ENCODE measurements at places on chromosomes 6 and 20.

GRCh38 chr6:129607581-129608186, 102.3 kb downstream of the ARHGAP18 start:
- no peak for DNase-seq

DNA sequence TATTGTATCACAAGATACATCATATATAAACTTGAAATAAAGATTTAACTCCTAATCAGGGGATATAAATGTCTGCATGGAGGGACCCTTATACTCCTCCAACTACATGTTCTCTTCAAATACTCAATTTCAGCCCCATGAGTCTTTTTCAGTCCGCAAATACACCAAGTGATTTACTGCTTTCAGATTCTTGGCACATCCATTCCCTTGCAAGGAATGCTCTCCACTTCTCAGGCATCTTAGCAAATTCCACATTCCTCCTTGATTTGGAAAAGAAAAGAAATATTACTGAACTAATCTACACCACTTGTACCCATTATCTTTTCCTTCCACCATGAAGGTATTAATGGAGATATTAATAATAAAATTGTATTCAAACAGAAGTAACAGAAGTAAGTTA, 999.4 kb upstream of the GJE1 start:
- no peak for DNase-seq

DNA sequence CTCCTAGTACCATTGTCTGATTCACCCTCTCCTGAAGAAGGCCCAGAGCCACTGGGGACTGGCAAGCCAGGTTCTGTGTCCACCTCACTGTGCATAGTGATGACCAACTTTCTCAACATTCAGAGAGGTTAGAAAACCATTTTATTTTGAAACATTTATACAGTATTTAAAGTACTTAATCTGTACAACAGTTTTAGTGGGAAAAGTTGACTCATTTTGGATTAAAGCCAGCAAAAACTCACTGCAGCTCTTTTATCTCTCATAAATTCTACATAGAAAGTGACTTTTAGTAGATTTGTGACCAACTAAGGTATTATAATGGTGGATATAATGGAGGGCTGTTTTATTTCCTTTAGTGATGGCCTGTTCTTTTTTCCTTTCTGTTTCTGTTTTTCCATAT, 9.7 kb downstream of the TULP4 start:
- DNase-seq = no peak

DNA sequence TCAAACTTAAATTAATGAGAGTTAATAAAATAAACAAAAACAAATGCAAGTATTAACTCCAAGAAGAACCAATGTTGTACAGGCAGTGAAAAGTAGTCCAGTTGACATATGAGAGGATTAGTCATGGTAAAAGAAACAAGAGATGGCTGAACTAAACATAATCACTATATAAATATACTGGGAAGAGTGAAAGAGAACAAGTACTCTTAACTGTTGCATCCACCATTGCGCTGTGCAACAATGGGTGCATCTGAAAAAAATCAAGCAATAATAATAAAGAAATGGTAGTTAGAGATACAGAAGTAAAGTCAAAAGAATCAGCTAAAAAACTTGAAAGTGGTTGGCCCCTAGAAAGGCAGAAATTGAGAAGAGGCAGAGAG, 16.6 kb downstream of the HLA-F start:
- DNase-seq = no peak

GRCh38 chr6:119454714-119455113, 105.2 kb upstream of the MAN1A1 start:
- no peak for DNase-seq

DNA sequence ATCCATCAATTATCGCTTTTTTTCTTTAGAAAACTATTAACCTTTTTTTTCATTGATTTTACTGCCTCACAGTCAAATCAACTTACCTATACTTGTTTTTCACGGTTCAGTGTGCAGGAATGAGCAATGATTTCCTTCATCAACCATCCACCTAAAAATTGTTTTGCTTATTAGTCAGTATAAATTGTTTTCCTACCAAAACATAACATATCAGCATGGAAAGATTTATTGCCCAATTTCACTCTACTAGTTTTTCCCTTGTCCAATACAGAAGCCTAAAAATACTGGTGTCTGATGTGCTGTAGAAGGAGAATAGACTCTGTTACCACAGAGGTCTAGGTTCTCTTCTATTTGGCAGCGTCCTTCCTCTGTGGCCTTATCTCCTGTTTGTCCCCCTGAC, 558.2 kb upstream of the CITED2 start:
- no peak for DNase-seq

GRCh38 chr6:15132167-15132566, 113.7 kb upstream of the JARID2 start:
- no peak for DNase-seq

- DNase-seq = no peak
Measured at GRCh38 chr6:3887150-3887700, 38.1 kb downstream of the FAM50B start.

- no peak for DNase-seq
Measured at GRCh38 chr20:47735412-47736400, 49.6 kb downstream of the SULF2 start.

DNA sequence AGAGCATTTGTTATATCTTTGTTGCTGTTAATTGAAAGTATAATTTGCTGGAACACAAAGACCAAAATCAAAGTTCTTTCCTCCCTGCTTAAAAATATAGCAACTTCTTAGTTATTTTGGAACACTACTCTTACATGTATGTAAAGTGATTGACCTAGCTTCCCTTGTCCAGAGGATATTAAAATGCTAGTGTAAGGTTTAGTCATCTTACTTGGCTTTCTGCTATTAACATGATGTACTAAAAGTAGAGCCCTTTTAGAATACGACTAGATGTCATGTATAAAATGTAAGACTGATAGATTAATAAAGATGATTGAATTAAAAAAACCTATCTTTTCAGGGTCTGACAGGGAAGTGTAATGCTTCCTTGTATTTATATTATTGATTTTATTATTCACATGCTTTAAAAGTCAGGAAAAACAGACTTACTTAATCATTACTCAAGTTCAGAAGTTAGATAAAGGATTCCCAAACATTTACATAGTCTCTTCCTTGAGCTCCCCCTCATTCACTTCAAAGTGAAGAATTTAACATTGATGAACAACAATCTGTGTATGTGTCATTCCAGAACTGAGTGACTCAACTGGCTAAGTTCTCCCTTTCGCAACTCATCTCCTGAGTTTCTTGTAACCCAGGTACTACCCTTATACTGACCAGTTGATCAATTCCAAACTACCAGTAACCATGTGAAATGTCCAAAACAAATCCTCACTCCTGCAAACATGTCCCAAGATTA, 50.9 kb downstream of the BTBD9 start:
- DNase-seq = no peak

- DNase-seq = no peak
Measured at GRCh38 chr6:108163644-108164542, 1.9 kb upstream of the NR2E1 start.

GRCh38 chr6:35360349-35361138, 18.2 kb downstream of the PPARD start:
- no peak for DNase-seq

- no peak for DNase-seq
Measured at GRCh38 chr20:63655249-63655648, 2.0 kb upstream of the STMN3 start.

- DNase-seq = no peak
Measured at GRCh38 chr6:36848658-36849441, 9.6 kb upstream of the CPNE5 start.

Measured in stimulated activated CD4-positive, alpha-beta T cell treated with anti-CD3 and anti-CD28 coated beads, Interleukin-12 subunit alpha, Interleukin-12 subunit beta, amount 100 ng/mL, for 48 hours (primary cell).